ENCODE measurements at places on chromosomes 3 and 15. TPM values are rescaled to one million over a fixed set of nuclear protein-coding genes. Genes with fewer than 3 reads are reported as not detected.

DNA sequence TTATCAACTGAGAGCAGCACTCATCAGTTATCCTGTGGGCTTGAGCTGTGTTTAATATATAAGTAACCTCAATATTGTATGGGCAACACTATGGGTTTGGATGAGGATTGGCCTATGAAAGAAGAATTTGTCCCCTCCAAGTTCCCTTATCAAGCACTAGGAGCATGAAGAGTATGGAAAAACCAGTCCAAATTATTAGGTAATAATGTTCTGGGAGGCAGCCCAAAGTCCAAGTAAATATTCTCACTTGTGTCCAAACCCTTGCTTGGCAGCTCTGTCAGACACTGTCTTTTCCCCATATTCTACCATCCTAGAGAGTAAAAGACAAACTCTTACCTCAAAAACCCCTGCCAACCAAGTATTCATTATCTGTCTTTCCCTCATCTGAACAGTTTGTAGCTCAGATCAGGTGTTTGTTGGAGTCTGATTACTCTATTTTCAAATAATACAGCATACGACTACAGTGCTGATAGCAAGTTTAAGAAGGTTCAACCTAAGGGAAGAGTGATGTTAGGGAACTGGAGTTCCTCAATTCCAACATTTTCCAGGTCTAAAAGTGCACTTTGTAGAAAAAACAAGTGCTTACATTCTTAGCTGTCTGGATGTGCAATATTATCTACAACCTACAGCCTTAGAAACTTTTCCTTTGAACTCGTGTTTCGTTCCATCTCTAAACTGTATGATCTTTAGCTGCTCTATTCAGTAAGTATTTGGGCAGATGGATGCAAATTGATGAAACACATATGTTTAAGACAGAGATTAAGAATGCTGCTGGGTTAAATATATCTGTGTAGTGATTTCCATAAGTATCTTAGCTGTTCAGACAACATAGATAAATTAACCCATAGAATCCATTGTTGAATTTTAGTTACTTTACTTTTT lies 89.7 kb upstream of the PHLDB2 start:
- no peak for DNase-seq

CYP8B1 gene
- total RNA-seq = not detected

CKMT1B gene
- 0.72 TPM for total RNA-seq

IGSF11 gene
- total RNA-seq = 0.22 TPM

DNA sequence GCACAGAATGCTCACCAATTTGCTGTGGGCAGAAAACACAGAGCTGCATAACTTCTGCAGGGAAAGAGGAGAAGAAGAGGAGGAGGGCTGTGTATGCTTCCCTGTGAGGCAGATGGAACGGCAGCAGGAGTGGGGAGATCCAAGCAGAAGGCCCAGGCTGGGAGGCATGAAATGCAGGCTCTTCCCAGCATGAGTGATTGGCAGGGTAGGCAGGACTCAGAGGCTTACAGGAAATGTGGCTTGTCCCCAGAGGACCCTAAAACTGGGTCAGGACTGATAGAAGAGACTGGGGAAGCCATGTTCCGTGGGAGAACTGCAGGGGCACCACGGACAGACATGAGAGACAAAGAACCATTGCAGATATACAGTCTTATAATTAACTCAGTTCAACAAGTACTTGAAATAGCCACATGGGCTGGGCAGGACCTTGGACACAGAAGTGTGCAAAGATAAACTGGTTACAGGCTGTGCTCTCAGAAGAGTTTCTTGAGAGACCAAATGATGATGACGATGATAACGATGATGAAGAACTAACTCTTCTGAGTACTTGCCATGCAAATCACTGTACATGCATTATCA lies 286.9 kb downstream of the EPHB1 start:
- DNase-seq = no peak
